ENCODE measurements at places on chromosomes 7 and 10.

- DNase-seq, result no peak
Measured at GRCh38 chr10:17236468-17237148, 8.6 kb downstream of the VIM start.

GRCh38 chr10:3010334-3010733 is 57.0 kb upstream of the PFKP start:
- no peak for DNase-seq

DNA sequence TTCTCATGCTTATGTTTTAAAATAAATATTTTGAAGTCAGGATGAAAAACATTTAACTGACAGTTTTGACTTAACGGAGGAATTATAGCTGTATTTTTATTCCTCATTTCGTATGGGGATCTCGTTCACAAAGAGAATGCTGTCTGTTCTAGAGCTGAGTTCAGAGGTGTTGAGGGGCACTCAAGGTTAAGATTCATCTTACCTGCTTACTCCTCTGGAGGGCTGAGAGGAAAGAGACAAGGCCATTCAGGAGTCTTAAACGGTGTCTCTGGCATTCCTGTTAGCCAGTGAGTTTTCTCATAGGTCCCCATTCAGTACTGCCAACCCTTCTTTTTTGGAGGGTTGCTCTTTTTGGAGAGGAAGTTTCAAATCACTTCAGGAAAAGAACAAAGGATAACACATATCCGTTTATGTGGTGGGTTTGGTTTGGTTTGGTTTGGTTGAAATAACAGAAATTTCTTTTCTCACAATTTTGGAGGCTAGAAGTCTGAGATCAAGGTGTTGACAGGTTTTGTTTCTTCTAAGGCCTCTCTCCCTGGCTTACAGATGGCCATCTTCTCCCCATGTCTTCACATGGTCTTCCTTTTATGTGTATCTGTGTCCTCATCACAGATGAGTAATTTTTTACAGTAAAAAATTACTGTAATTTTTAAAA is 23.1 kb downstream of the CALHM2 start:
- no peak for DNase-seq

DNA sequence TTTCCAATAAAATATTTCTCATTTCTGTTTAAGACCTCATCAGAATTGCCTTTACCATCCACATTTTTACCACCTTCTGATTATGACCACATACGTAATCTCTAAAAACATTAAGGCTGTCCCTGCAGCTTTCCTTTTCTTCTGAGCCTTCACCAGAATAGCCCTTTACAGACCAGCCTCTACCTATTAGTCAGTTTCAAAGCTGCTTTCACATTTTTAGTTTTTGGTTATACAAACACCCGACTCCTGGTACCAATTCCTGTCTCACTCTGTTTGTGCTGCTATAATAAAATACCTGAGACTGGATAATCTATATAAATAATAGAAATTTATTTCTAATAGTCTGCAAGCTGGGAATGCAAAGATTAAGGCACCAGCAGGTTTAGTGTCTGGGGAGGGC is 15.4 kb upstream of the GTF2IRD1 start:
- DNase-seq, result no peak

- peak; percentile 53 for DNase-seq
Measured at GRCh38 chr10:79608505-79609375, 2.0 kb upstream of the SFTPA1 start.

DNA sequence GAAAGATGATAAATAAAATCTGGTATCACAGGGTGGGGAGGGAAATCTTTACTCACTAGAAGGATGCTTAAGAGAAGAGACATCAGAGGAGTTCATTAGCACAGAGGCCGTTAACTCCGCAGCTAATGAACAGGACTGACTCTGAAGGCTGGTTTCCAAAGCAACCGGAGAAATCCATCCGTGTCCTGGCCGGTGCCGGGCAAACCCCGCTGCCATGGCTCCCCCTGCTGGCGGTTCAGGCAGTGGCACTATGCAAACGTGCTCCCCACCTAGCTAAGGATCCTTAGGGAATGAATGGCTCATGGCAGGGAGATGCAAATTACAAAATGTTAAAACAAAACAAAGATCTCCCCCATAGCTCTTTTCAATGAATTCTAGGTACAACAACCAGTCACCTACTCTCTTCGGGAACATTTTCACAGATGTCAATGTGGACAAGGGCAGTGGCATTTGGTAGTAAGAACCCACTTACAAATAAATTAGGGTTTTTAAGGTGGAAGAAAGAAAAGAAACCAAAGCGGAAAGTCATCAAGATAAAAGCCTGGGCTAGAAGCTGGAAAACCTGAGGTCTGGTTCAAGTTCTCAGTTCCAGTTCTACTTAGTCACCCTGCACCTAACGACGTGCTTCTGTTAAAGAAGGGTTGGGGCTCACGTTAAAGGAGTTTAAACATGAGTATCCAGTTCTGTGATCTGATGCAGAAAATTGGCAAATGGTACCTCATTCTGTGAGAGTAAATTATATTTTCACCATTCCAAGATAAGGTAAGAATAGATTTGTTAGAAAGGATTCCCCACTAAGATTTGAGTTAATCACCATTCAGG is 138.2 kb downstream of the SVIL start:
- DNase-seq, result peak; percentile 64

- DNase-seq, result no peak
Measured at GRCh38 chr10:6167456-6167855, 35.3 kb upstream of the PFKFB3 start.

DNA sequence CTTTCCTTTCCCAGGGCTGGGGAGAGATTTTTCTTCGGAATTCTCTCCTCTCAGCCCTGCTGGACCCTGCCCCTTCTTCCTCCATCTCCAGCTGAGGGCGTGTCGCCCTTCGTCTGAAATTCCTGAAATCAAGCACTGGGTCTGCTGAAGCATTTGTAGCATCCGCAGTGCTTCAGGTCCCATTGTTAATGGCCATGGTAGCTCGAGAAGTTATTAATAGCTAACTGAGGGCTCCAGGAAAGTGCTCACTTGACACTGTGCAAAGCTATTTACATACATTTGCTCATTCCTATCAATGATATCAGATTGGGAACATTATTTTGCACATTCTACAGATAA is 515 bp downstream of the FAM149B1 start:
- DNase-seq, result no peak

GRCh38 chr7:151706277-151707104 is 170.4 kb downstream of the PRKAG2 start:
- DNase-seq, result no peak

DNA sequence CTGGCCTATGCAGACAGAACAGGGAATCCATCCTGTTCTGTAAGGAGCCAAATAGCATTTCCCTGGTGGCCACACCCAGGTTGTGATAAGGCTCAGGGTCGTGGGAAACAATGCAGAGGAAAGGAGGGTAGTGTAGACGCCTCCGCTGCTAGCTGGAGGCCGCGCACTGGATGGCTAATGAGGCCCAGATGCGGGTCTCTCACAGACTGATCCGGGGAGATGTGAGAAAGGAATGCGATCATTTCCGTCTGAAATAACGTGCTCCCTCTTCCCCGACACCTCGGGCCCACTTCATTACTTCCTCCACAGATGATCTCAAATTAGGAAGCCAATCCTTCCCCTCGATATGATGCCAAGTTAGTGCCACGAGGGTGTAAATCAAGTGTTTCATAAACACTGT is 203.3 kb downstream of the TAX1BP1 start:
- DNase-seq, result no peak

- DNase-seq, result peak; percentile 31
Measured at GRCh38 chr7:6106140-6106904, 75.1 kb downstream of the ANKRD61 start.

GRCh38 chr10:127069436-127069835 is 127.0 kb downstream of the INSYN2A start:
- DNase-seq, result no peak

- no peak for DNase-seq
Measured at GRCh38 chr7:130971297-130971696, 237.3 kb upstream of the KLF14 start.

DNA sequence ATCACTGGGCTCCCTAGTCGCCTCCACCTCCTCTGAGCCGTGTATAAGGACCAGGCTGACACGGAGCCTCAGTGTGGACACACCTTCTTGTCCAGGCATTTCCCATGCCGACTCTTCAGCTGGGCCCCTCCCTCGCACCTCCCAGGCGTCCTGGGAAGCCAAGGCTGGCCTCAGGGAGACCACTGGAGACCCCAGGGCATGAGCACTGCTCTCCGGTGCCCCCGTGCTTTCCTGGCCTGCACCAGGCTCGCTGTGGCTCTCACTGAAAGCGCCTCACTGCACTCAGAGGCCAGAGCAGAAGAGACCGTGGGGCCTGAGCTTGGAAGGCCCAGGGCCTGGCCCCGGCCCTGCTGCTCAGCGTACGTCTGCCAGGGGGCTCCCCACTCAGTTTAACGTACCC is 31.4 kb downstream of the LRRC27 start:
- no peak for DNase-seq

DNA sequence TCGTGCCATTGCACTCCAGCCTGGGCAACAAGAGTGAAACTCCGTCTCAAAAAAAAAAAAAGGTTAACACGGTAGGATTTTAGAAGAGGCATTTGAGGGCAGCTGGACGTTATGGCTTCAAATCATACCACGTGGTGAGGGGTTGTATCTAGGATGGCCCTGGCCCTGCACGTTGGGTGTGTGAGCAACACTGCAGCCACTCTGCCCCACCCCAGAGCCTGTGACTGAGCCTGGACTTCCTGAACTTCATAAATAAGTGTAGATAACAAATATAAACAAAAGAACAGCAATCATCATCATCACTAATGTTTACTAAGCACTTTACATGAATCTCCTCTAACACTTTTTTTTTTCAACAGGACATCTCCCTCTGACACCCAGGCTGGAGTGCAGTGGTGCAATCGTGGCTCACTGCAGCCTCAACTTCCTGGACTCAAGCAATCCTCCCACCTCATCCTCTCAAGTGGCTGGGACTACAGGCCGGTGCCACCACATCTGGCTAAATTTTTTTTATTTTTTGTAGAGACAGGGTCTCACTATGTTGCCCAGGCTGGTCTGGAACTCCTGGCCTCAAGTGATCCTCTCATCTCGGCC is 169.5 kb upstream of the FRMD4A start:
- DNase-seq, result no peak

DNA sequence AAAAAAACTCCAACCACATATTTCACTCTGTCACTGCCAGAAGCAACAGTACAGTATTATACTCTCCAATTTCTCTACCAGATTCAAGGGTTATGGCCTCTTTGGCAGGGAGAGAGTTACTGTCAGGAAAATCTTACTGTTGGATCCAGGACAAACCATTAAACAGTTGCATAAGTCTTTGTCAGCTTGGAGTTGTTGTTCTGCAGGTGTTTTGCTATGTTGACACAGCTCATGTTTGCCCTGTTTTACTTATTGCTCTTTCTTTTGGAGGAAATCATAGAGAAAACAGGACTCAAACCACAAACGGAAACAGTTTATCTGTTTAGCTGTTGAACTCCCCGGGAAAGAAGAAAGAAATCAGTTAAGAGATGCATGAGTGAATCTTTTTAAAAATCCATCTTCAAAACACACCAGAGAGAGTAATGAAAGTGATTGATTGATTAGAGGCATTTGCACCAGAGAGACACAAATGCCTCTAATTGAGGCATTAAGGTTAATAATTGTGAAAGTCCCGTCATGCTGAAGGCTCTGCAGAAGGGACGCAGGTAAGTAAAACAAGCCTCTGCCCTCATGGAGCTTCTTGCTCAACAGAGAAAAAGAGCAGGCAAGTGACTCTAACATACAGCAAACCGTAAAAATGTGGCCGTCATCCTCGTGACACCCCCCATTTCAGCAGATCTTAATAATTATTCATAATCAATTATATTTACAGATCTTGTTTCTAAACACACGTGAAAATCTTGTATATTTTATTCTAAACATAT is 38.7 kb upstream of the ARHGAP21 start:
- no peak for DNase-seq

GRCh38 chr7:121449329-121449728 is 53.2 kb upstream of the FAM3C start:
- DNase-seq, result no peak

GRCh38 chr10:126617733-126618132 is 52.8 kb downstream of the C10orf90 start:
- DNase-seq, result no peak

DNA sequence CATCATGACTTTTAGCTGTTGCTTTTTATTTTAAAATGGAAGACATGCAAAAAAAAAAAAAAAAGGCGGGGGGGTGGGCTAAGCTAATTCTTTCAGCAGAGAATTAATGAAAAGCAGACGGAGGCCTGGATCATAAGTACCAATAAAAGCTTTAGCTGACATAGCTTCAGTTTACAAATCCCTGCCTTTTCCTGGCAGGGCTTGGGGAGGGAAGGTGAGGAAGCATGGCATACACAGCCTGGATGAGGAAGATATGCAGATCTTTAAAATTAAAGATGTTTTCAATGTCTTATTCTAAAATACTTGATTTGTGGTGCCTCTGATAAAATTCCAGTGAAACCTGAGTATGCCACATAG is 57.0 kb downstream of the ICA1 start:
- no peak for DNase-seq

- no peak for DNase-seq
Measured at GRCh38 chr10:1491901-1492300, 245.4 kb downstream of the ADARB2 start.

GRCh38 chr7:82839555-82839954 is 323.1 kb downstream of the PCLO start:
- no peak for DNase-seq

DNA sequence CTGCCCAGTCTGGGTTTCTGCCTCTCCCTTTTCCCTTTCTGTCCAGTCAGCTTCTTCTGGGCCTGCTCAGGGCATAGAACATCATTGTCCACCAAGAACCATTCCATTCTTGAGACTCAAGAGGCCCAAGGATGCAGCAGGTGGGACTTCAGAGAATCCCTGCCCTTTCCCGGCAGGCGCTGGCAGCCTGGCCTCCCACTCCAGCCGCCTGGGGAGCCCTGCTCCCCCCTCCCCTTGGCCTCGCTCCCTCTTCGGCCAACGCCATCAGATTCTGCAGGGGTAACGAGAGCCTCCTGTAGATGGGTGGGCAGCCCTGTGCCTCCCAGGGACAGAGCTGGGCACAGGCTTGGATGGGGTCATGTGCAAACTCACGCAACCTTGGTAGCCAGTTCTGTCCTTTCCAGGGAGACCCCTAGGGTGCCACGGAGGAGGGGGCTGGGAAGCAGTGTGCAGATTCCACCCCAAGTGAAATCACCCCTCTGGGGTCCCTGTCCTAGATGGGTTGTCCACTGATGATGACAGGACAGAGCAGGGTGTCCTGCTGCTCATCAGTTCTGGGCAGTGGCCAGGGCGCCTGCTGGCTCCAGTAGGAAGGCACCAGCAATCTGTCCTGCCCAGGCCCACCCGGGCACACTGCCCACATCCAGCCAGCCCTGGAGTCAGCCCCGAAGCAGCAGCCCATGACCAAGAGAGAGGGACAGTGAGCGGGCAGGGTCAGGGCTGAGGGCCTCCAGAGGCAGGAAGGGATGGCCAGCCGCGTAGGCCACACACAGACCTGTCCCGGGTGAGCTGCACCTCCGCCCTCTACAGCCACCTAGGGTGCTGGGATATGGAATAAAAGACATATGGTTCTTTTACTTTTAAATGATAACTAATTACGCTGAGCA is 47.7 kb downstream of the RASGEF1A start:
- no peak for DNase-seq

GRCh38 chr7:129664029-129665012 is 52.8 kb downstream of the NRF1 start:
- no peak for DNase-seq

- DNase-seq, result no peak
Measured at GRCh38 chr7:47301105-47301477, 280.8 kb downstream of the TNS3 start.

GRCh38 chr10:12844811-12845483 is 156.6 kb downstream of the CCDC3 start:
- no peak for DNase-seq

- DNase-seq, result no peak
Measured at GRCh38 chr7:112192236-112193154, 13.7 kb downstream of the DOCK4 start.

- no peak for DNase-seq
Measured at GRCh38 chr10:125343118-125343925, 183.0 kb upstream of the CTBP2 start.

GRCh38 chr10:28600056-28600455 is 67.1 kb downstream of the WAC start:
- DNase-seq, result no peak

Data from upper lobe of left lung (tissue), 6 donors.